Endothelial cell of umbilical vein (primary cell): ENCODE measurements at places on chromosomes 5 and 9. TPM values are rescaled to one million over a fixed set of nuclear protein-coding genes. Genes with fewer than 3 reads are reported as not detected.

KIF2A gene
- total RNA-seq = 57.7 and 65.1 TPM in 2 replicates

RNF208 gene
- 3.8 and 4.8 TPM in 2 replicates for total RNA-seq

CDX1 gene
- not detected in 2 replicates for total RNA-seq

PTGDS gene
- total RNA-seq = not detected in 2 replicates

- H3K27ac ChIP-seq = no peak overlapping the region
- H3K27me3 ChIP-seq = no peaks in the 10 kb centered on the region
- no peak overlapping the region for H3K4me3 ChIP-seq
- H3K4me1 ChIP-seq = no peaks in the 10 kb centered on the region
- DNase-seq = no peak
Measured at GRCh38 chr9:109652971-109653370, 127.0 kb upstream of the PALM2AKAP2 start.

DNA sequence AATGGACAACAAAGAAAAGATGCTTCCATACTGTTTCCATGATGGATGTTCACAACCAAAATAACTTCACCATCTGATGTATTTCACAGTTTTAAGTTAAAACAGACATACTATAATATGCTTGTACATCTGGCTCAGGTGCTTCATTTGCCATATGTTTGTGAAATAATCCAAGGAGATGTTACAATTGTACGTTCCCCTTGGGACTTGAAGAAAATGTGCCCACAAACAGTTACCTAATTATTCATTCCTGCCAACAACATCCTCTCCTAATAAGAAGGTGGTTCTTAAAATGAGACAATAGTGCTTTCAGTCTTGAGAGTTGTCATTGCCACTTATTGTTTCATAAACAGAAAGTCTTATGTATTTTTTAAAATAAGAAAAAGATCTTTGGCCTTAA is 33.1 kb upstream of the SMARCA2 start:
- no peak overlapping the region for H3K27ac ChIP-seq

- H3K27ac ChIP-seq = no peak overlapping the region
- no peak for DNase-seq
- H3K27me3 ChIP-seq = no peaks in the 10 kb centered on the region
- H3K4me1 ChIP-seq = no peaks in the 10 kb centered on the region
- H3K4me3 ChIP-seq = no peak overlapping the region
Measured at GRCh38 chr5:105639068-105639467, 2031.7 kb downstream of the EFNA5 start.

DNA sequence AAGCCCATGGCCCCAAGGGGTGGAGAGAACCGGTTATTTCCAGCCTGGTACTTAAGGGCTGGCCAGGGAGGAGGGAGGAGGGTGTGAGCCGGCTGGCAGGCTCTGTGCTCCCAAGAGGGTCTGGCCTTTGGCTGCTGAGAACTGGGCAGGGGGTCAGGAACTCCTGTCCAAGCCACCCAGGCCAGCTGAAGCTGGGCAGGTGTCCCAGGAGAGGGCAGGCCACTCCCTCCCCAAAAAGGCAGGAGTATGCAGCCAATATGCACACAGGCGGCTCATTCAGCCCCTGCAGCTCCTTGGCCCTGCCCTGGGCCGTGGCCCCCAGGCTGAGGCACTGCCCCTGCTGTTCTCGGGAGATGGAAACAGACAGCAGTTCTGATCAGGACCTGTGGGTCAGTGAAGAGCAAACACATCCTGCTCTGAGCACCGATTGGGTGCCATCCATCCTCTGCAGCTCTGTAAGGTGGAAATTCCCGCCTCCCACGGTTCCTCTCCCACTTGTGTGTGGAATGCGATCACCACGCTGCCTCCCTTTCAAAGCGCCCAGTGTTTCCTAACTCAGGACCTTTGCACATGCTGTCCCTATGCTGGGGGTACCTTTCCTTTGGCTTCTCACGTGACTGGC is 17.1 kb upstream of the KIF12 start:
- no peaks in the 10 kb centered on the region for H3K4me1 ChIP-seq
- no peak overlapping the region for H3K27ac ChIP-seq
- no peak for DNase-seq

DNA sequence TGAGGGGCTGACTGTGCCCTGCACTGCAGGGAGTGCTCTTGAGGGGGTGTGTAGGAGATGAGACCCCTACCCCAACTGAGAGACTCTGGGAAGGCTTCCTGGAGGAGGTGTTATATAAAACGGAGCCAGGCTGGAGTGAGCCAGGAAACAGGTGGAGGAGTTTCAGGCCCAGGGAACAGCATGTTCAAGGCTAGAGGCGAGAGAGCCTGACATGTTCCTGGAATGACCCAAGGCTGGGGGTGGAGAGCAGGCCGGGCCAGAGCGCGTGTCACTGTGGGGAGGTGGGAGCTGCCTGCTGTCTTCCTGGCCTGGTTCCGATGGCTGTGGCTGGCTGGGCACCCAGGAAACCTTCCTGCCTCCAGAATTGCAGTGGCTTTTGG is 48.7 kb downstream of the RXRA start:
- H3K27me3 ChIP-seq = no peaks in the 10 kb centered on the region
- H3K36me3 ChIP-seq = no peaks in the 10 kb centered on the region
- H3K27ac ChIP-seq = peak overlapping the region; percentile 63
- DNase-seq = no peak

GRCh38 chr9:91036826-91037510 is 235.3 kb downstream of the SYK start:
- peak; percentile 94 for DNase-seq
- H3K27me3 ChIP-seq = no peaks in the 10 kb centered on the region
- H3K36me3 ChIP-seq = no peaks in the 10 kb centered on the region
- peaks cover 17% of the 10 kb centered on the region for H3K4me1 ChIP-seq
- no peak overlapping the region for H3K4me3 ChIP-seq
